Fibroblast of mammary gland (primary cell): ENCODE measurements at places on chromosomes 13 and 19.

DNA sequence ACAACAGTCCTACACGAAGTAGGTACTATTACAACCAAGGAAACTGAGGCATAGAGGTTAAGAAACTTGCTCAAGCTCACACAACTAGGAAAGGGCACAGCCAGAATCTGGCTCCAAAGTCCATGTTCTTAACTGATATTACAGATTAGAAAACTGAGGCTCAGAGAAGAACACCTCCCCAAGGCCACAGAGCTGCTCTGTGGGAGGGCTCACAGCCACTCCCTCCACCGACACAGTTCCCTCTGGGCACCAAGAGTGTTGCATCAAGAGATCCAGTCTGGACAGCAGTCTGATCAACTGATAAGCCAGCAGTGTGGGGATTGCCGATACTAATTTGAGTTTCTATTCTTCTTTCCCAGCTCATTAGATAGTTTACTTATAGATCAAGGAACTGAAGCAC, 29.5 kb downstream of the SLC15A1 start:
- DNase-seq = no peak

DNA sequence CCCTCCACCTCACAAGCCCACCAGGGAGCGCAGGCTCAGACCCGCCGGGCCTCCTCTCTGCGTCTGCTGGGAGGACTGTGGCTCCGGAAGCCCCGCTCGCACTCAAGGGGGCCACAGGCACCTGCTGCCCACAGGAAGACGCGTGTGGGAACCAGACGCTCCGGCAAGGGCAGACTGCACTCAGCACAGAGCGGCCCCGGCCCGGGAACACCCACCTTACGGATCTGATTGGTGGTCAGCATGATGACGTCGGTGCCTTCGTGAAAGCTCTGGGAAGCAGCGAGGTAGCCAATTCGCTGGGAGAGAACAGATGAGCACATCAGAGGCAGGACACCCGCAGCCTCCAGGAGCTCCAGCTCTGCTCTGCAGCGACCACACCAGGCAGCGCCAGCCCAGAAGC, 14.6 kb downstream of the AP3D1 start:
- DNase-seq = no peak

DNA sequence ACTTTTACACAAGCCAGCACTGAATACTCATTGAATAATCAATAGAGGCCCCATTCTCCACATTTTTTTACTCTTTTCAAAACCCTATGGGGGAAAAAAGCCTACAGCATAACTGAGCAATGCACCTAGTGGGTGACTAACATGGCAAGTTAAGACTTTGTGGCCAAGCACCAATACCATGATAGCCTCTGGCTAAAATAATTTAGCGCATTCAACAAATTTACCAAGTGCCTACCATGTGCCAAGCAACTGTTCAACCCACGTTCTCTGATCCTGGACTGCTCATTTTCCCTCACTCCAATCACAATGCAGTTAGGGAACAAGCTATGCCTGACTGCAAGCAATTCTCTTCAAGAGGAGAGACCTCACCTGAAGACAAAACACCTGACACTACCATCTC, 3.0 kb downstream of the ANKRD10 start:
- no peak for DNase-seq

- DNase-seq = no peak
Measured at GRCh38 chr13:93343097-93343496, 116.5 kb downstream of the GPC6 start.

DNA sequence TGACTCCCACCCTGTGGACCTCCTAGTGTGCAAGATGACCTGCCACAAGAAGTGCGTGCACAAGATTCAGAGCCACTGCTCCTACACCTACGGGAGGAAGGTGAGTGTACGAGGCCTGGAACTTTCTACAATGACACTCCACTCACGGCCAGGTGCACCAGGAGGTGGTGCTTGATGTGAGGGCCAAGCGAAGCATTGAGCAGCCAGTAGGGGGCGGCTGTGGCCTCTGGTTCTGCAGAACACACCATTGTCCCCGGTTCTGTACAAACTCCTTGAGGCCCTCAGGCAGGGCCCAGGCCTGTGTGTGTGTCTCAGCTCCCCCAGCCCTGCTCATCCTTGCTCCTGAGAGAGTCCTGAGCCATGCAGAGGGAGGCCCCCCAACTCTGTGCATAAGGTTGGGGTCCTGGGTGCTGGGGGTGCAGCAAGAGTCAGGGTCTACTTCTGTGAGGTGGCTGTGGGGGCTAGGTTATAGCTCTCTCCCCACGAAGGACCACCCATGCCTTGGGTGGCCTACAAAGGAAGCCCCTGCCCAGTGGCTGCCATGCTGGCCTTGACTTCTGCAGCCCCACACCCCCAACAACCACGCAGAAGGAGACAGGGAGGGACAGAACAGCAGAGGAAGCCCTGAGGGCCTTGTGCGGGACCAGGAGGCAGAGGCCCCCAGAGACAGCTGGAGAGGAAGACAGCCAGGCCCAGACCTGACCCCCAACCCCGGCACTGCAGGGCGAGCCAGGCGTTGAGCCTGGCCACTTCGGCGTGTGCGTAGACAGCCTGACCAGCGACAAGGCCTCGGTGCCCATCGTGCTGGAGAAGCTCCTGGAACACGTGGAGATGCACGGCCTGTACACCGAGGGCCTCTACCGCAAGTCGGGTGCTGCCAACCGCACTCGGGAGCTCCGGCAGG, 9.7 kb upstream of the USE1 start:
- DNase-seq = peak; percentile 63

- DNase-seq = peak; percentile 4
Measured at GRCh38 chr13:83773961-83774360, 108.3 kb downstream of the SLITRK1 start.

GRCh38 chr19:54191811-54192453, 824 bp downstream of the TSEN34 start:
- no peak for DNase-seq

- no peak for DNase-seq
Measured at GRCh38 chr19:2149980-2150793, 1.2 kb downstream of the AP3D1 start.

DNA sequence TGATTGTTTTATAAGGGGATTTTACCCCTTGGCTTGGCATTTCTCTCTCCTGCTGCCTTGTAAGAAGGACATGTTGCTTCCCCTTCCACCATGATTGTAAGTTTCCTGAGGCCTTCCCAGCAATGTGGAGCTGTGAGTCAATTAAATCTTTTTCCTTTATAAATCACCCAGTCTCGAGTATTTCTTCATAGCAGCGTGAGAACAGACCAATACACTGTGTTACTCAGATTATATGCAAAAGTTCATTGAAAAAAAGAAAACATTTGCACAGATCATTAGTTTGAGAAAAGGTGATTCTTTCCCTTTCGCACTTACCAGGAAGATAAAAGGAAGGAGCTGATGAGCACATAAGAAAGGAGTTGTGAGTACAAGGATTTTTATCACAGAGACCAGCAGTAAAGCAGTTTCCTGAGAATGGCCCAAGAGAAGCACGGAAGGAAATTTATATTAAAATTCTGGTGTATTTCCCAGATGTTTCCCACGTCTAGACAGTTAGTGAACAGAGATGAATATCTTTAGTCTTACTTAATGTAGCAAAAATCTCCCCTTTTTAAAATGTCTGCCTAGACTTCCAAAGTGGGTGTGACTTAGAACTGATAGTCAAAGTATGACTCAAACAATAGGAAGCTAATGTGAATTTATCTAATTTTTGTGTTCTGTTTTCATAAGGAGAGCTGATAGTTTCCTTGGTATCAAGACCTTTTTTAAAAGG, 431.8 kb upstream of the SGCG start:
- DNase-seq = no peak

GRCh38 chr13:44142941-44143665, 230.5 kb upstream of the SERP2 start:
- peak; percentile 40 for DNase-seq

DNA sequence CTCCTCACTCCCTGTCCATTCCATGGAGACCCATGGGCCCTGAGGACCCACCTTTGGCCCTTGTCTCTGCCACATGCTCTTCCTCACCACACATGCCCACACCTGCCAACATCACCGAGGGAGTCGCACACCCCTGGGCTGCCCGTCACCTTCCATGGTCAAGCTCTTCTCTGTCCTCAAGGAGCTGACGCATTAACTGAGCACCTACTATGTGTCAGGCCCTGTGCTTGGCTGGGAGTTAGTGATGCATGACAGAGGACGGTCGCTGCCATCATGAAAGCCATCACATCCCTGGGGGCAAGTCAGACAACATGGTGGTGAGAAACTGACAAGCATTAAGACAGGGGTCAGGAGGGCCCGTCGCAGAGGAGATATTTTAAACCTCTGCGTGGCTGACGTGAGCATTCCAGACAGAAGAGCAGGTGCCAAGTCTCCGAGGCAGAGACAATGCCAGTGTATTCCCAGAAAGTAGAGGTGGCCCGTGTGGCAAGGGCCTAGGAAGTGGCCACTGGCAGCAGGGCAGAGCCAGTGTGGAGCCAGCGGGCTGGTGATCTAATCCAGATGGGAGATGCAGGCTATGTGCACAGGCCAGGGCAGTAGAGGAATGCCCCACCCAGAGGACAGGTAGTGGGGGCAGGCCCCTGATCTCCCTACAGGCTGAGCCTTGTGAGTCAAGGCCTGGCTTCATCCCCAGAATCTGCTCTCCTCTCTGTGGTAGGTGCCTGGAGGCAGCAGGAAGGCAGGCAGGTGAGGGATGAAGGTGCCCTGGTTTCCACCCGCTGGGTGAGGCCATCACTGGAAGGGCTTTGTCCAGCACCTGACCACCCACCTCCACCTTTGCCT, 21.2 kb downstream of the ELAVL1 start:
- DNase-seq = no peak

- DNase-seq = peak; percentile 49
Measured at GRCh38 chr13:94168783-94169453, 310.6 kb downstream of the DCT start.

DNA sequence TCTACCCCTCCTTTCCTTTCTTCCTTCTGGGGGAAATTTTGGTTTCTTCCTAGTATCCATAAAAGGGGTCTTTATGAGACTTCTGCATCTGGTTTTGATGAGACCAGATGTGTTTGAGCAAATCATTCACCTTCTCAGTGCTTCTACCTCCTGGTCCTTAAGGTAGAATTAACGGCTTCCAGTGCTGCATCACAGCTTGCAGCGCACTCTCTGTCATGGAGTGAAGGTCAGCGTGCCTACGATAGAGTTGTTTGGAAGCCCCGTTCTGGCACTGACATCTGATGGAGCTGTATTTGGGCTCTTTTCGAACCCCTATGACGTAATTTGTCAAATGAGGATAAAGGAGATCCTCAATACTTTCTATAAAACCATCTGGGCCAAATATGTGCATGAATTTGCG, 164.2 kb downstream of the MTUS2 start:
- DNase-seq = no peak

DNA sequence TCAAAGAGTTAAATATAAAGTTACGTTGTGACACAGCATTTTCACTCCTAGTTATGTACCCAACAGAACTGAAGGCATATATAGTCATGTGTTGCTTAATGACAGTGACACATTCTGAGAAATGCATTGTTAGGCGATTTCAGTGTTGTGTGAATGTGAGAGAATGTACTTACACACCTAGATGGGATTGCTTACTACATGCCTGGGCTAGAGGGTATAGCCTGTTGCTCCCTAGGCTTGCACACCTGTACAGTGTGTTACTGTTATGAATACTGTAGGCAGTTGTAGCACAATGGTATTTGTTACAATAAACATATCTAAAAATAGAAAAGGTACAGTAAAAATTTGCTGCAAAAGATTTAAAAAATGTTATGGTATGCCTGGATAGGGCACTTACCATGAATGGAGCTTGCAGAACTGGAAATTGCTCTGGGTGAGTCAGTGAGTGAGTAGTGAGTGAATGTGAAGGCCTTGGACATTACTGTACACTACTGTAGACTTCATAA, 89.2 kb downstream of the DHRS12 start:
- DNase-seq = peak; percentile 73

DNA sequence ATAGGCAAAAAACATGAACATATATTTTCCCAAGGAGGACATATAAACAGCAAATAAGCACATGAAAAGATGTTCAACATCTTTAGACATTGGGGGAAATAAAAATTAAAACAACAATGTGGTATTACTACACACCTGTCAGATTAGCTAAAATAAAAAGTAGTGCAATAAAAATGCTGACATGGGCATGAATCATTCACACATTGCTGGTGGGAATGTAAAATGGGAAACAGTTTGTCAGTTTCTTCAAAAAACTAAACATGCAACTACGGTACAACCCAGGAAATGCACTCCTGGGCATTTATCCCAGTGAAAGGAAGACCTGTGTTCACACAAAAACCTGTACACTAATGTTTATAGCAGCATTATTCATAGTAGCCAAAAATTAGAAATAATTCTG, 5.3 kb upstream of the SUCLA2 start:
- peak; percentile 31 for DNase-seq

DNA sequence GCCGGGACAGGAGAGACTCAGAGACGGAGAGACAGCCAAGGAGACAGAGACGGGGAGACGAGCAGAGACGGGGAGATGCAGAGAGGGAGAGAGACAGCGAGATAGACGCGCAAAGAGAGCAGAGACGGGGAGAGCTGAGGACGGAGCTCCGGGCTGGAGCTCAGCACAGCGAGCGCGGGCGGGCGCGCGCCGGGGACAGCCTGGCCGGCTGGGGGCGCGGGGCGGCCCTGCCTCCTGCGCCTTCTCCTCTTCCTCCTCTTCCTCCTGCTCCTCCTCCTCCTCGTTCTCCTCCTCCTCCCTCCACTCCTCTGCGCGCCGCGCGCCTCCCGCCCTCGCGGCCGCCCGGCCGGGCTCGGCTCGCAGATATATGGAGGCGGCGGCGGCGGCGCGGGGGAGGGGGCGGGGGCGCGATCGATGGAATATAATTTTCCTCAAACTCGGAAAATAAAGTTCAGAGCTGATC, at the start of gene ERFL:
Gene ERFL (minus strand): TSS at position 229 of the 463 bp plus-strand sequence. CDS start 15,530 bp downstream, outside the sequence.
- no peak for DNase-seq

DNA sequence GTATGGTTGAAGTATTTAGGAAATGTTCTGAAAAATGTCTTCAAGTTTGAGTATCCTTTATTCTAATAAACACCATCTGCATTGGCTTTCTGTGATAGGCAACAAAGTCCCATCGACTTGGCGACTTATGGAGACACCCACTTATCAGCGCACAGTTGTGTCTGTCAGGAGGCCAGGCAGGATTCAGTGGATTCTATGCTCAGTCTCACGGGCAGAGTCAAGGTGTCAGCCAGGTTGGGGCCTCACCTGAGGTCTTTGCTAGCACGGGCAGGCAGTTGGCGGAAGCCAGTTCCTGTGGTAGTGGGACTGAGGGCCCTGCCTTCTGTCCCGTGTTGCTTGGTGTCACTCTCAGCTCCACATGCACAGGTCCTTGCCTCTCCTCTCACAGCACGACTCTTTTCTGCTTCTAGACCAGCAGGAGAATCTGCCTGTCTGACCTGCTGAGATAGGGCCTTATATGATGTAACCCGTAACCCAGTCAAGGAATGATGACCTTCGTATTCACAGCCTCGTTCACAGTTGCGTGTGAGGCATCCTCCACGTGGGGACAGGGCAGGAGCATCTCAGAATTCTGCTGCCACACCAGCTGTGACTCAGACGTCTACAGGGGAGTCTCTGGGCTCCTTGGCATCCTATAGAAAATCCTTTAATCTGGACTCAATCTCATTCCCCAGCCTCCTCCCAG, 10.0 kb downstream of the CUL4A start:
- peak; percentile 24 for DNase-seq

- DNase-seq = no peak
Measured at GRCh38 chr13:94515374-94515773, 35.9 kb upstream of the DCT start.

GRCh38 chr13:29689548-29689947, 94.1 kb upstream of the SLC7A1 start:
- no peak for DNase-seq
